ENCODE measurements at places on chromosomes 13 and 19.

- DNase-seq, result peak; percentile 93
These were observed at the start of gene FARSA for GRCh38 chr19:12933287-12934072. TSS of gene FARSA (minus strand) at chr19:12933711. CDS start at chr19:12933696, 15 bp downstream.

DNA sequence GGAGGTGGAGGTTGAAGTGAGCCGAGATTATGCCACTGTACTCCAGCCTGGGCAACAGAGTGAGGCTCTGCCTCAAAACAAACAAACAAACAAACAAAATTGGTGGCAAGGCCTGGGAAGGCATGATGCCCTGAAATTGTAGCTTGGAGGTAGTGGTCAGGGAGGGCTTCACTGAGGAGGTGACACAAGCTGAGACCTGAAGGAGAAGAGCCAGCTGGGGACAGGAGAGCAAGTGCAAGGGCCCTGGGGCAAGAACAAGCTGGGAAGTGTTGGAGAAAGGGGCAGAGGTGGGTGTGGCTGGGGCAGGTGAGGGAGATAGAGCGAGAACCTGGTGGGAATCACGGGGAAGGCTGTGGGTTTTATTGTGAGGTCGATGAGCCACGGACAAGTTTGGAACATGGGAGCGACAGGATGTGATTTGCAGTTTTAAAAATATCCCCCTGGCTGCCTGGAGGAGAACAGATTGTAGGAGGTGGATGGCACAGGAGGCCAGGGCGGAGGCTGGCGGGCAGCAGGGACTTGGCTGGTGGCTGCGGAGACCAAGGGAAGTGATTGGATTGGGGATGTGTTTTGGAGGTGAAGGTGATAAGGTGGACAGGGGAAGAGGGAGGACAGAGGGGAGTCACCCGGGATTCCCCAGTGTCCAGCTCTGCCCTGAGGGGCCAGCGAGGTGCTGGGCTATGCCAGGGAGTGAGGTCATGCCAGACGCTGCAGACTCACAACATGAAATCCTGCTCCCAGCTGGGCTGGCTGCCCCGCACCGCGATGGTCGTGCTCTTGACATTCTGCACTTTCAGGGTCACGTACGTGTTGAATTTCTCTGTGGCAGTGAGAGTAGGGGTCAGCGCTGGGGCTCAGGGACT is 14.0 kb downstream of the UNC13A start:
- no peak for DNase-seq

DNA sequence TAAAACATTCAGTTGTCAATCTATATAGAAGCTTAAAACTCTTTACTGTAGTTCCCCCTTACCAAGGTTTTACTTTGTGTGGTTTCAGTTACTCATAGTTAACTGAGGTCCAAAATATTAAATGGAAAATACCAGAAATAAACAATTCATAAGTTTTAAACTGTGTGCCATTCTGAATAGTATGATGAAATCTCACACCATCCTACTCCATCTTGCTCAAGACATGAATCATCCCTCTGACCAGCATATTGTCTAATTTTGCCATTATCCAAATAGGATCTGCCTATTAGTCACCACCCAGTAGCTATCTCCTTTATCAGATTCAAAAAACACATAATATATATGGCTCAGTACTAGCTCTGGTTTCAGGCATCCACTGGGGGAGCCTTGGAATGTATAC is 22.4 kb downstream of the ZNF571 start:
- no peak for DNase-seq

DNA sequence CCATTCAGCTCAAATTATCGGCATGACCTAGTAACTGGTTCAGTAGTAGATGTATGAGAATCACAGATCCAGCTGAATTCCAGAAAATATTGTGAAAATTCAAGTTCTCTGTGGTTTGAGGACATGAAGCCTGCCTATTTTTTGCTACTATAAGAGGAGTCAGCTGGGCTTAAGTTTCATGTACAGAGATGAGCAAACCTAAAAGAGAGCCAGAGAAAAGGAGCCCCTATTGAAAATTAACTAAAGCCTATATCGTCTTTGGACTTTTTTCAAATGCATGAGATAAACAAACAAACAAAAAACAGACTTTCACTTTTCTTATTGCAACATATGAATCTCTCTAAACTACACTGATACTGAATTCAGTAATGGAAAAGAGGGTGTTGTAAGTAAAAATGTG is 106.8 kb upstream of the SPRY2 start:
- no peak for DNase-seq

- DNase-seq, result peak; percentile 64
These were observed 80.5 kb upstream of the MBNL2 start for GRCh38 chr13:97141564-97142005.

GRCh38 chr19:44069415-44069814 is 2.5 kb upstream of the ZNF284 start:
- DNase-seq, result no peak

GRCh38 chr13:113949546-113949945 is 24.3 kb downstream of the C13orf46 start:
- no peak for DNase-seq

GRCh38 chr13:76239031-76239680 is 603.0 kb downstream of the LMO7 start:
- no peak for DNase-seq

GRCh38 chr19:10639836-10640235 is 14.3 kb upstream of the ILF3 start:
- no peak for DNase-seq

DNA sequence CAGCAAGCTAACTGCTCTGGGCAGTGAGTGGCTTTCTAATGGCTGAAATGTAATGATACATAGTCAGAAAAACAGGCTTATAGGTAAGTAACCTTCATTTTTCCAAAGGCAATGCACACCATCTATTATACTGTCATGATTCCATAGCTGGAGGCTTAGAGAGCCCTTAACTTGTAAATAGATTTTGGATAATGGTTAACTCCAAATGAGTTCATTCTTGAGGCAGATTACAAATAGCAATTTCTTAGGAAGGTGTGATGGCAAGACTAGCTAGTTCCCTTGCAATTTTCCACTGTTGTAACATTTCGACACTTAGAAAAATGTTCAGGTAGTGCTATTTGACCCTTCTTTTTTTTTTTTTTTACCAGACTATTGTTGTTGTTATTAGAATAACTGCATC is 789.8 kb upstream of the PCDH9 start:
- no peak for DNase-seq

DNA sequence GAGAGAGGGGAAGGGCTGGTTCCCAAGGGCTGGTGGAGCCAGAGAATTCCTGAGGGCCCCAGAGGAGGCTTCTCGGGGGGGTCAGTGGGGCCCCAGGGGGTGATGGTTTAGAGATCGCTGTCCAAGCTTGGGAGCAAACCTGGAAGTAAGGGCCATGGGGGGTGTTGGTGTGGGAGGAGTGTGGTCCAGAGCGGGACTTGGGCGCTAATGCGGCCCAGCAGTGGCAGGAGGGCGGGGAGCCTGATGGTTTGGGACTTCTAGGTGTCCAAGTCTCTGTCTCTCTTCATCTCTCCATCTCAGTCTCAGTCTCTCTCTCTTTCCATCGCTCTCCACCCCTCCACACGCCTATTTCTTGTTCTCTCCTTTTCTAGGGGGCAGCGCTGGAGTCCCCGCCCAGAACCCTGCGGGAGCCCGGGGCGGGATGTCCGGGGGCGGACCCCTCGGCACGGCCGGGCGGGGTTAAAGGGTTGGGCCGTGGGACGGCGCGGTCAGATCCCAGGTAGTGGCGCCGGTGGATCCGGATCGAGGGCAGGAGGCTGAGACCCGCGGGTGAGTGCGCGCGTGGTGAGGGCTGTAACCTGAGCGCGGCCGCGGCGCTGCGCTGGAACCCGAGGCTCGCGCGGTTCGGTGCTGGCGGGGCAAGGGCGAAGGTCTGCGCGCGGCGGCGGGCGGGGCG is at the start of gene CYP4F22:
CYP4F22 (plus strand) TSS at position 491 of the 676 bp plus-strand sequence. CDS start 16,812 bp downstream, outside the sequence.
- no peak for DNase-seq

- DNase-seq, result no peak
These were observed 247.3 kb downstream of the GGACT start for GRCh38 chr13:100341327-100341726.

DNA sequence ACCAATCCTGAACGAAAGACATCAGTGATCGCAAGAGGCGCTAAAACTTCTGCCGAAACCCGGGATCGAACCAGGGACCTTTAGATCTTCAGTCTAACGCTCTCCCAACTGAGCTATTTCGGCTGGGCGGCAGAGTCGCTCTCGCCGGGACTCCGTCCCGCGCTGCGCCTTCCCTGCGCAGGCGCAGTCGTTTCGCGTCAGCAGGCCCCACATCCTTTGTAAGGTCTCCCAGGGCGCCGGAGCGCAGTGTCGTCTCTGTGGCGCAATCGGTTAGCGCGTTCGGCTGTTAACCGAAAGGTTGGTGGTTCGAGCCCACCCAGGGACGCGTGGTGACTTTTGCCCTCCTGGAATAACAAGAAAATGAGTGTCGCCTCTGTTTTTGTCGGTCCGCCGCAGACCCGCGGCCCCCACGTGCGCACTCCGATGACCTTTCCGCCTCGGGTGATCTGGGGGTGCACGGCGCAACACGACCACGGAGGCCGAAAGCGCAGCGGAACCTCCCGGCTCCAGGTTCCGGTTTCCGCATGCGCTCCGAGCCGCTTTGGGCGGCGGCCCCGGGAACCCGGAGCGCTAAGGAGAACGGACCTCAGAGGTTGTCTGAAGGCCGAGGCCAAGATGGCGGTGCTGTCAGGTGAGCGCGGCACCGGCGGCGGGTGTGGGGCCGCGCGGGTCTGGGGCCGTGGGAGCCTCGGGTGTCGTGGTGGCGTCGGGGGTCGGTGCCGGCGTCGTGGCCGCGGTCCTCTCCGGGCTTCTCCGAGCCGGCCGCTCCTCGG is at the start of gene NDUFS7:
NDUFS7 (plus strand) TSS at position 596 of the 773 bp plus-strand sequence; CDS start at position 616, 20 bp downstream.
- DNase-seq, result peak; percentile 91

All from occipital lobe (tissue), 3 donors.